Upper lobe of right lung (tissue), 1 donor: ENCODE measurements at places on chromosomes 2 and 18. TPM values are rescaled to one million over a fixed set of nuclear protein-coding genes. Genes with fewer than 3 reads are reported as not detected.

- no peak overlapping the region for H3K4me3 ChIP-seq
- no peak for DNase-seq
- H3K36me3 ChIP-seq = peaks cover 18% of the 10 kb centered on the region
- H3K4me1 ChIP-seq = peaks cover 7% of the 10 kb centered on the region
Measured at GRCh38 chr2:32756074-32756727, 128.4 kb downstream of the TTC27 start.

GRCh38 chr18:36337679-36338402 lies 40.3 kb downstream of the FHOD3 start:
- H3K36me3 ChIP-seq = no peaks in the 10 kb centered on the region
- no peaks in the 10 kb centered on the region for H3K27me3 ChIP-seq
- H3K4me1 ChIP-seq = no peaks in the 10 kb centered on the region
- no peak for DNase-seq
- H3K27ac ChIP-seq = no peak overlapping the region

DNA sequence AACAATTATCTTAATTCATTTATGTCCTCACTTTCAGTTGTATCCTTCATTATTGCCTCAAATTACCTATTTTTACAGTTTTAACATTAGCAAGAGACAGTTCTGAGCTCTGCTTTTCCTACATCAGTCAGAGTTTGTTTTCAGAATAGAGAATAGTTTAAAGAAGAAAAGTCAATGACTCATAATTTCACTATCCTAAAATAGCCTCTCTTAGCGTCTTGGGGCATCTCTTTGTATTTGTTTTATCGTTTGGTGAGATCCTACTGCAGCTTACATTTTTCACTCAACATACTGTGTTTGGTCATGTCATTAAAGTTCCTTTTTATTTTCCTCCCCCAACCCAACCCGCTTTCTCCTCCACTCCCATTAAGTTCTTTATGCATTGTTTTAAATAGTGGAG lies 3.8 kb downstream of the SEC11C start:
- no peak overlapping the region for H3K4me3 ChIP-seq
- peaks cover 21% of the 10 kb centered on the region for H3K4me1 ChIP-seq
- H3K27ac ChIP-seq = no peak overlapping the region
- DNase-seq = no peak

DNA sequence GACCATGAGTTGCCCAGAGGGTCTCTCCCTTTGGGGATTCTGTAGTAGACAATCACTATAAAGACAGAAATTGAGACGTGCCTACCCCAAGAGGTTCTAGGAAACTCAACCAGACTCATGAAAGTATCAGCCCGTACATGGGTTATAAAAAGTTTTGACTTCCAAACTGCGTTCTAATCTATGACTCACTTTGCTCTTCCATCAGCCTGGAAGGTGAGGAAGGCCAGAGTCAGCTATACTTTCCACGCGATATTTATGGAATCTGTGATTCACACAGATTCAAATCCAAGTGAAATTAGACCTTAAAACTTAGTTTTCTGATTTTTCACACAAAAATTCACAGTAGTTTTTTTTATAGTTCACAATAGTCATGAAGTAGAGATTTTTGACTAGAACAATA lies 7.7 kb upstream of the LYPD1 start:
- DNase-seq = no peak
- H3K27ac ChIP-seq = no peak overlapping the region
- H3K27me3 ChIP-seq = no peaks in the 10 kb centered on the region
- H3K36me3 ChIP-seq = no peaks in the 10 kb centered on the region
- no peaks in the 10 kb centered on the region for H3K4me1 ChIP-seq

Gene CLEC4F
- 1.2 TPM for total RNA-seq

DNA sequence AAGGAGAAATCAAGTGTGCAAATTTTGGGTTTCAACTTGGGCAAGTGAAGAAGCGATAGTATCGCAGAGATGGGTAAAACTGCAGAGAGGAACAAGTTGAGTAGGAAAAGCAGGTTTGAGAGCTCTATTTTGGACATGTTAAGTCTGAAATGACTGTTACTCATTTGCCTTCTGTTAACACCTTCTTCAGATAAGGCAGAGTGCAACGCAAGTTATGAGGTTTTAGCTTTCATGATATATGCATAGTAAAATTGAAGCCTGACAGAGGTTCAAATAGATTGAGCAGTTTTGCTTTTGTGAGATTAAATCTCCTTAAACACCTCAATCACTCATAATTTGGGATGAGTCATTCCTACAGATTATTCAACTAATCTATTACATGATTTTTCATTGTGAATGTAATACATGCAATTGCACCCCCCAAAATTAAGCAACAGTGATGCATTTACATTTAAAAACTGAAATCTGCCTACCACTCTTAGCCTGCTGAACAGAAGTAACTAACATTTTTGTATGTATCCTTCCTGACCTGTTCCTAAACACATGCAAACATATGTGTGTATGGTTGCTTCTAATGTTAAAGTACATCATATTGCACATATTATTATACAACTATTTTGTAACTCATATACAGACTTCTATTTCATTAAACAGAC lies 575.4 kb downstream of the ARHGAP15 start:
- H3K27me3 ChIP-seq = no peaks in the 10 kb centered on the region
- DNase-seq = no peak
- H3K4me1 ChIP-seq = no peaks in the 10 kb centered on the region

GRCh38 chr18:58012356-58012755 lies 31.7 kb upstream of the NEDD4L start:
- H3K36me3 ChIP-seq = no peaks in the 10 kb centered on the region
- no peak for DNase-seq
- no peaks in the 10 kb centered on the region for H3K27me3 ChIP-seq
- no peaks in the 10 kb centered on the region for H3K4me1 ChIP-seq

- H3K4me3 ChIP-seq = no peak overlapping the region
- no peak for DNase-seq
- no peaks in the 10 kb centered on the region for H3K4me1 ChIP-seq
- H3K36me3 ChIP-seq = no peaks in the 10 kb centered on the region
- no peak overlapping the region for H3K27ac ChIP-seq
- no peaks in the 10 kb centered on the region for H3K27me3 ChIP-seq
Measured at GRCh38 chr18:3982541-3982940, 472.6 kb downstream of the DLGAP1 start.

Gene EPB41L3
- 68.9 TPM for total RNA-seq

DNA sequence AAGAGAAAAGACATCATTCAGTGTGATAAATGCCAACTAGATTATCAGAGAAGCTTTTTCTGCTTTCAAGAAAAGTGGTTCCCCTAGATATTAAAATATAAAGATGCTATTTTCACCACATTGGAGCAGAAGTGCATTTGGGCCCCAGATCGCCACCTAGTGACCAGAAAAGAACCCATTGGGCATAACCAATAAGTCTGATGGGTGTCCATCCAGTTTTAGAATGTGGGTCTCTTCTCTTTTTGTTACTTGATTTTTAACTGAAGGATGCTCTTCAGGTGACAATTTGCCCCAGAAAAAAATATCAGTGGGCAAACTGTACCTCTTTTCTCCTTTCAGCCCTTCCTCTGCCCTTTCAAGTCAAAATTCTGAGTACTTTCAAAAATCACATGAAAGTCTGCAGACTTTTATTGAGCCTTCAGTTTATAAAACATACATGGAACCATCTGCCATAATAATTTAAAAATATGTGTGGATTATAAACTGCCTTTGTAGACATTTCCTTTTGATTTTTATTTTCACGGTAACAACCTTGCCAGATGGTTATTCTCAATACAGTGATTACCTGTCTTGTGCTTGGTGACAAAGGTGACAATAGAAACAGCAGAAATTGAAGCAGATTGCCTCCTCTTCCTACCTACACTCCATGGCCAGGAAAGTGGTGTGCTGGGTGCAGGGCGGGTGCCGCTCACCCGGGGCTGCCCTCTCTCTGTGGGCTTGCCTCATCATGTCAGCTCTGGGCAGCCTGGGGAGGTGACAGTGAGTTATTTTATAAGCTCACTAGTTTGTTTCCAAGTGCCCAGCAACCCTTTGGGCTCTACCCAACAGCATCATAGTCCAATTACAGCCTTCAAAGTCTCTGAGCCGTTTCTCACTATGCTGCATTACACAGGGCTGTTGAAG lies 124.5 kb downstream of the DCDC2C start:
- H3K27ac ChIP-seq = no peak overlapping the region
- H3K36me3 ChIP-seq = no peaks in the 10 kb centered on the region
- DNase-seq = no peak
- H3K4me3 ChIP-seq = no peak overlapping the region
- no peaks in the 10 kb centered on the region for H3K4me1 ChIP-seq

Gene PRKAG3
- not detected for total RNA-seq

Gene ACVR2A
- 19.0 TPM for total RNA-seq

DNA sequence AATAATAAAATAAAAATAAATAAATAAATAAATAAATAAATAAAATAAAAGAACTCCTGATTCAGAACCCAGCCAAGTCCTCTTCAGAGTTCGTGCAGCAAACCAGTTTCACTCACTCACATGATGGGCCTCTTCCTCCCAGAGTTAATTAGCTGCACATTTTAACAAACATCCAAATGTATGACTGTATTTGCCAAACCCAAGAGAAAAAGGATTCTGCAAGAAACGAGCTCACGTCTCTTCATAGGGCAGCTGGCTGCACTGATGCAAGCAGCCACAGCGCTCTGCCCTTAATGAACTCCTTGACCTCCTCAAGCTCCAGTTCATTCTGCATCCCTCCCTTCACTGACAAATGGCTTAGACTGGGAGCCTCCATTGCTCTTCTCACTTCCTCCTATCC lies 55.1 kb downstream of the MREG start:
- H3K27ac ChIP-seq = no peak overlapping the region
- H3K36me3 ChIP-seq = no peaks in the 10 kb centered on the region

GRCh38 chr2:227022608-227023007 lies 141.4 kb downstream of the COL4A4 start:
- no peak overlapping the region for H3K27ac ChIP-seq
- no peak overlapping the region for H3K4me3 ChIP-seq
- DNase-seq = no peak
- H3K27me3 ChIP-seq = no peaks in the 10 kb centered on the region
- no peaks in the 10 kb centered on the region for H3K4me1 ChIP-seq
- H3K36me3 ChIP-seq = no peaks in the 10 kb centered on the region

Gene KANSL1L
- total RNA-seq = 36.3 TPM

DNA sequence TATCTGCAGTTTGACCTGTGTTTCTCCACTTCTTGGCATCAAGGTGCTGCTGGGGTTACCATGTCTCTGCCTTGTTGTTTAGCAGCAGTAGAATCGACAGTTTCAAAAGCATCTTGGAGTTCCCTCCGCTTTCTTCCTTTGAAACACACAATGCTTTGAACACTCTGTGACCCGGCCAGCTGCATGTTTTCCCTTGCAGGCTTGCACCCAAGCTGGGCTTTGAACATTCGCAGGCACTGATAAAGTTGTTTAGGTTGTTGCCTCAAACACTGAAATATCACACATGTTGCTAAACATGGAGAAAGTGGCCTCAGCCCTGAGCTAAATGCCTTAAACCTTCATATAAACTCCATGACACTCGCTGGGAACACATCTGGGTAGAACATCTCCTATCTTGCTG lies 251.7 kb downstream of the TSN start:
- H3K27ac ChIP-seq = no peak overlapping the region
- H3K36me3 ChIP-seq = no peaks in the 10 kb centered on the region
- H3K4me3 ChIP-seq = no peak overlapping the region
- H3K4me1 ChIP-seq = no peaks in the 10 kb centered on the region

DNA sequence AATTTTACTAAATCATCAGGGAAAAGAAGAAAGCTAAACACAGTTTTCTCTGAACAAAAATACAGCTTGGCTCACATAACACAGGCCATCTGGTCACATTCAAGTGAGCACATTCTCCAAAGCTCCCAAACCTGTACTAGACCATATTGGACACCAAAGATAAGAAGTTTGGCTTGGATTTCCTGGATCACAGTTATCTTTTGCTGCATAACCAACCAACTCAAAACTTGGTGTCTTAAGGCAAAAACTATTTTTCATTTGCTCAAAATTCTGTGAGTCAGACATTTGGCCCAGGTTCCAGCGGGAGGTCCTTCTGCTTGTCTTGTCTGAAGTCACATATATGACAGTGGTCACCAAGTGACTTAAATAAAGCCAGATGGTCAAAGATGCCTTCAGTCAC lies 83.2 kb downstream of the GYPC start:
- no peak for DNase-seq
- no peaks in the 10 kb centered on the region for H3K27me3 ChIP-seq
- H3K4me1 ChIP-seq = no peaks in the 10 kb centered on the region
- no peak overlapping the region for H3K27ac ChIP-seq
- no peaks in the 10 kb centered on the region for H3K36me3 ChIP-seq
- no peak overlapping the region for H3K4me3 ChIP-seq

Gene TCF23
- not detected for total RNA-seq

DNA sequence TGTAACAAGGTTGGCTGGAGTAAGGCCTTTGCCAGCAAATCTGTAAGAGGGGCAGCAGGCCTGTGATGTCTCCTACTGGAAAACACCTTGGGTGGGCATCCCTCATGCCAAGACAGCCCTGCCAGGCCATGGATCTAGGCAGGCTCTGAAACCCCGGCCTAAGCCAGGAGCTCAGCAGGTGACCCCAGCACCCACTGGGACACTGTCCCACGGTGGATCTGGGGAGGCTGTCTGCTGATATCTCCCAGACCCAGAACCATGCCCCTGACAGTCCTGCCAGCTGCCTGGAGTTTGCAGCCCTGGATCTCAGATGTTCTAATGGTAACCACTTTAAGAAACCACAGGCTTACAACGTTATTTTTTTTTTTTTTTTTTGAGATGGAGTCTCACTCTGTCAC lies 117.7 kb downstream of the ZNF516 start:
- H3K4me3 ChIP-seq = no peak overlapping the region
- H3K27ac ChIP-seq = no peak overlapping the region
- H3K4me1 ChIP-seq = no peaks in the 10 kb centered on the region
- DNase-seq = no peak

Gene PLGLB1
- 3.3 TPM for total RNA-seq

Gene XDH
- 0.41 TPM for total RNA-seq
